ENCODE measurements at places on chromosomes 3 and 15.

DNA sequence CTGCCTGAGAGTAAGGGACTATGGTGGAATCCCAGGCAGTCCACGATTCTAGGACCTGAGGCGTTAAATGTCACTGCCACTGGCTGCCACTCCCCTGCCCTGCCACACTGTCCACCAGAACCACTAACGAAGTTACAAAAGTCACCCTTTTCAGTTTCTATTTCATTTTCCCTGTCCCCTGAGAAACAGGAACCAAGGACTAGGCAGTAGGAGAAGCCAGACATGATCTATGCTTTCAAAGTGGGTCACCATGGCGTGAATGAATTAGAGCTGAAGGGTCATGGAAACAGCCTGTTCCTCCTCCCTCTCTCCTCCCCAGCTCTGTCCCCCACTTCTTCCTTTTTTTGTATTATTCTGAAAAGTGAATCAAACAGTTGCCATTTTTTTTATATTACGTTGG is 9.1 kb upstream of the ADPRH start:
- DNase-seq: no peak

DNA sequence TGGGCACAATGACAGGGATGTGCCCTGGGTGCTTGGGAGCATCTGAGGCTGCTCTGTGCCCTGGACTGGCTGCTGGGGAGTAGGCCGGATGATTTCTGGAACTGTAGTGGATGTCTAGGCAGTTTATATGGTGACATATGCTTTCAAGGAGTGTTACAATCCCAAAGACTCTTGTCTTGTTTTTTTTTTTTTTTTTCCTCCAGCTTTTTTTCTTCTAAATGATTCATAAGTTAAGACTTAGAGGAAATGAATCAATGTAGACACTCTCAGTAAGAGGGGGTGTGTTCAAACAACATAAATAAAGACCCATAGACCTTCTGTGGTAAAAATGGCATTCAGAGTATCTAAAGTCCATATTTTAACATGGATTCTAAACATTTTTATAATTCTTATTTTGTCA is 706.1 kb upstream of the GOLIM4 start:
- no peak for DNase-seq

DNA sequence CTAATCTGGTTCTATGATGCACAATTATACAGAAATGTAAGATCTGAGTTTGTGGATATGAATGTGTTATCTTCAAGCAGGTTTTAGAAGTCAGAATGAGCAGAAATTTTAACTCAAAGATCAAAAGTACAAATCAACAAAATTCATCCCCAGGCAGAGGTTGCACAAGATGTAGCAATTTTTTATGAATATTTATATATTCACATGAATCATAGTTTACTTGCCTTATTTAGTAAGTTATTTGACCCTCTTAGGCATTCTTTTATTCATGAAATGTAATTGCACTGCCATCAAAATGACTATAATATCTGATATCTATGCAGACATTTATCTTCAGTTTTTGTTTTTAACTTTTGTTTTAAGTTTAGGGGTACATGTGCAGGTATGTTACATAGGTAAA is 103.1 kb upstream of the DAZL start:
- DNase-seq: no peak

- DNase-seq: no peak
Observed at GRCh38 chr3:186487819-186488218, 56.4 kb downstream of the CRYGS start.

- DNase-seq: no peak
Observed at GRCh38 chr3:16248556-16248955, 16.2 kb downstream of the DPH3 start.

DNA sequence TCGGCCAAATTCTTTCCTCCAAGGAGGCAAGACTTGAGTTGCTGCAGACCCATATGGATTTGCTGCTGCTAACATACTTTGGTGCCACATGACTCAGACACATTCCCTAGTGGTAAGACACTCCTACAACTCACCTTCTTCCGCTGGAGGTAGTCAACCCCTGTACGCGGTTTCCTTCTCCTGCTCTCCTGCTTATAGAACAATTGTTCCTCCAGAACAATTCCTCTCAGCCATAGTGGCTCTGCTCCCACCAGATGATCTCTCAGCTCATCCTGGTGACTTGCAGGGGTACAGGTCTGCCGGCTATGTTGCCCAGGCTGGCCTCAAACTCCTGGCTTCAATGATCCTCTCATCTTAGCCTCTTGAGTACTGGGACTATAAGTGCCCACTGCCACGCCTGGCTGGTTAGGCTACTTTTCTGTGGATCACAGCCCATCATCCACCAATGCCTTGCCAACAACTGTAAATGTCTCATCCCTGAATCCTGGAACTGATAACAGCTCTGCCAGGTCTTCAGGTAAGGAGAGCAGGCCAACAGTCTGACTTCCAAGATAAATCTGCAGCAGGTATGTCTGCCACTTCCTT is 2.4 kb upstream of the CXCR6 start:
- no peak for DNase-seq

GRCh38 chr3:17355591-17355990 is 386.8 kb downstream of the TBC1D5 start:
- DNase-seq: no peak

DNA sequence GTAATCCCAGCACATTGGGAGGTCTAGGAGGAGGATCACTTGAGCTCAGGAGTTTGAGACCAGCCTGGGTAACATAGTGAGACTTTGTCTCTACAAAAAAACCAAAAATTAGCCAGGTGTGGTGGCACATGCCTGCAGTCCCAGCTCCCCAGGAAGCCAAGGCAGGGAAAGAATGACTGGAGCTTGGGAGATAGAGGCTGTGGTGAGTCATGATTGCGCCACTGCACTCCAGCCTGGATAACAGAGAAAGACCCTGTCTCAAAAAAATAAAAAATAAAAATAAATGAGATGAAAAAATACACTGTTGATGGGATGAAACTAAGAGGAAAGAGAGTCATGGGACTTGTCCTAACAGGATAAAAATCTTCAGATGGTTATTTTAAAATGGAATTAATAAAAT is 137.6 kb downstream of the IMPG2 start:
- DNase-seq: no peak

- DNase-seq: no peak
Observed at GRCh38 chr3:138914870-138915502, 32.0 kb downstream of the FOXL2 start.

DNA sequence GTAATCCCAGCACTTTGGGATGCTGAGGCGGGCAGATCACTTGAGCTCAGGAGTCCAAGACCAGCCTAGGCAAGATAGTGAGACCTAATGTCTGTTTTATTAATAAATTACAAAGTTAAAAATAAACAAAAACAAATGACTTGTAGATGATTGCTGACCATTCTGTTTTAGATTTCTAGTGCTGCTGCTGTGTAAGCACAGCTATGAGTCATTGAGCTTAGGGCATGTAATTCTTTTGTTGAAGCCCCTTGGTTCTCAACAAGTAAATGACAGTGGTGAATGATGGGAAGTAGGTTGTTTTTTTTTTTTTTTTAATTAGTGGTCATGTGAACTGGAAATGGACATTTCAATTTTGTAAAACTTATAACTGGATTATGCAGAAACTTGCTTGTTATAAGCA is 63.3 kb downstream of the LEO1 start:
- no peak for DNase-seq

GRCh38 chr15:81907521-81907920 is 138.3 kb downstream of the MEX3B start:
- no peak for DNase-seq

GRCh38 chr15:64138331-64138941 is 13.1 kb upstream of the SNX22 start:
- DNase-seq: no peak

GRCh38 chr3:11544412-11545181 is 99.1 kb downstream of the VGLL4 start:
- DNase-seq: no peak

DNA sequence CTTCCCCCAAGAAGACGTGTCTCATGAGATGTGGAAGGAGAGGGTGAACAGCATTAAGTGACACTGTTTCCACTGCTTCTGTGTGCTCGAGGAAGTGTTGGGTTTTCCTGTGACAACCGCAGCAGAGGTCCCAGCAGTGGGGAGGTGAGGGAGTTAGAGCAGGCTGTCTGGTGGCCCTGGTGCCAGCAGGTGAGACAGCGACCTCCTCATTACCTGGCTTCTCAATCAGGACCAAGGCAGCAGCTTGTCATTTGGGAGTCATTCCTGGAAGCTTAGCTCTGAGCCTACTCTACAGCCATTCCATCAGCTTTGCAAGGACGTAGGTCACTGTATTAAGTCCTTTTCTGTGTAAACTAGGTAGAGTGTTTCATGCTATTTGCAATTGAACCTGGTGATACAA is 63.3 kb upstream of the RGMA start:
- peak; percentile 39 for DNase-seq

DNA sequence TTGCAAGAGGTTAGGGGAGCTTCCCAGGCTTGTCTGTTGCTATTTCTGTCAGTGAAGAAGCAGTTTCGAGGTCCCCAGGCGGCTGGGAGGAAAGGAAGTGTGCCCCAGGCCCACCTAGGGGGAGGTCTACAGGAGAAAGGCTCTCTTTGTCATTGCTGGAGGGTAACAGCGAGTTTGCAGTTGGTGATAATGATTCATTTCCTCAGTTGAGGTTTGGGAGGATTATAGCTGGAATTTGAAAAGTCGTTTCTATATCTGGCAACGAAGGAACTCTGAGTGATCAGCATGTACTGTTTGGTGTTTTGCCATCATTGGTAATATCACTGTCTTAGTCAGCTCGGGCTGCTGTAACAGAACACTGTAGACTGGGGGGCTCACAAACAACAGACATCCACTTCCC is 65.5 kb upstream of the UBE3A start:
- DNase-seq: no peak

GRCh38 chr15:66630801-66631351 is 65.1 kb upstream of the LCTL start:
- DNase-seq: no peak

DNA sequence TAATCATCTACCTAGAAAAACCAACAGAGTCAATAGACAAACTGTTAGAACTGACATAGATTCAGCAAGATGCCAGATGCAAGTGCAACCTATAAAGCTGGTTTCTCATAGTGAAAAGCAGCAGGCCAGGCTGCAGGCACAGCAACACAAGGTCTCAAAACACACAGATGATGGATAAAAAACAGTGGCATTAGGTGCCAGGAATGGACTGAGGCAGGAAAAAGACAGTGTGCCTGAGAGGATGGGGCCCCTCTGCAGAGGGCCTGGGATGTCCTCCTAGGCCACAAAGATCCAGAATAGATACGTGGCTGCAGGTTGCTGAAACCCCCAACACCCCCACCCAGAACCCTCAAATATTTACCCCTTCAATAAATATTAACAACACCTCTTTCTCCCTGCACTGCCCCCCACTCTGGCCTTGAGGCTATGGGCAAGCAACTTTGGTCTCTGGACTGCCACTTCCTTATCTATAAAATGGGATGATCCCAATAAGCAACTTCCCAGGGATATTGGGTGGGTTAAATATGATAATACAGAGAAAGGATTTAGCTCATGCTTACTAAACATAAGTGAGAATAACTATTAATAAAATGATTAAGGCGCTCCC is 35.2 kb upstream of the FGD5 start:
- no peak for DNase-seq

DNA sequence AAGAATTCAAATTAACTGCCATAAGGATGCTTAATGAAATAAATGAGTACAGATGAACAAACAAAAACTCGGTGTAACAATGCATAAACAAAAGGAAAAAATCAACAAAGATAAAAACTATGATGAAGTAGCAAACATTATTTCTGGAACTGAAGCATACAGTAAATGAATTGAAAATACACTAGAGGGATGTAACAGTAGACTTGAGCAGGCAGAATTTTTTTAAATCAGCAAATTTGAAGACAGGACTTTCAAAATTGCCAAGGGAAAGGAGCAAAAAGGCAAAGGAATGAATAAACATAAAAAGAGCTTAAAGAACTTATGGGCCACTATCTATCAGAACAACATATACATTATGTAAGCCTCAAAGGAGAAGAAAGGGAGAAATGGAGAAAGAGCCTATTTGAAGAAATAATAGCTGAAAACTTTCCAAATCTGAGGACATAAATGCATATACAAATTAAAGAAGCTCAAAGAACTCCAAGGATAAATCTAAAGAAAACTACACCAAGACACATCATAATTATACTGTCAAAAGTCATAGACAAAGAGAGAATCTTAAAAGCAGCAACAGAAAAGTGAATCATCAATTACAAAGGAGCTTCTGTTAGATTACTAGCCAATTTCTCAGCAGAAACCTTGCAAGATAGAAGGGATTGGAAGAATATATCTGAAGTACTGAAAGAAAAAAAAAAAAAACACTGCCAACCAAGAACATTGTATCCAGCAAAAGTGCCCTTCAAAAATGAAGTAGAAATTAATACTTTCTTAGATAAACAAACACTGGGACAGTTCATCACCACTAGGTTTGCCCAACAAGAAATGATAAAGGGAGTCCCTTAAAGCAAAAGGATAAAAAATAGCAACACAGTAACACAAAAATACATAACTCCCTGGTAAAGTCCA is 15.5 kb downstream of the TOP2B start:
- no peak for DNase-seq

DNA sequence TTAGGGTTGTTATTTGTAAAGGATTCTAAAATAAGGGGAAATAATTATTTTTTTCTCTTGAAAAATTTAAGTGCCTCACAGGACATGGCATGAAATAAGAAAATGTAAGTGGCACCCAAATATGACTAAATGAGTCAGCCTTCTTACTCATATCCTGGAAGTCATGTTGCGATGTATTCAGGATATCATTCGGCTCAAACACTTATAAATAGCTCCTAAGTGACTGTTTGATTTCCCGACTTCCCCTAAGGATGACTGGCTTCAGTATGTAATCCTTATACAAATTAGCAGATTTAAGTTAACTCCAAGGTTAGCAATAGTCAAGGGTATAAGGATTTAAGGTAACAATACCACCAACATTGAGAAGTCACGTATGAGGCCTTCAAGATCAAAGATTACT is 57.3 kb upstream of the OSTN start:
- no peak for DNase-seq

GRCh38 chr15:80920271-80920699 is 69.3 kb downstream of the MESD start:
- no peak for DNase-seq

DNA sequence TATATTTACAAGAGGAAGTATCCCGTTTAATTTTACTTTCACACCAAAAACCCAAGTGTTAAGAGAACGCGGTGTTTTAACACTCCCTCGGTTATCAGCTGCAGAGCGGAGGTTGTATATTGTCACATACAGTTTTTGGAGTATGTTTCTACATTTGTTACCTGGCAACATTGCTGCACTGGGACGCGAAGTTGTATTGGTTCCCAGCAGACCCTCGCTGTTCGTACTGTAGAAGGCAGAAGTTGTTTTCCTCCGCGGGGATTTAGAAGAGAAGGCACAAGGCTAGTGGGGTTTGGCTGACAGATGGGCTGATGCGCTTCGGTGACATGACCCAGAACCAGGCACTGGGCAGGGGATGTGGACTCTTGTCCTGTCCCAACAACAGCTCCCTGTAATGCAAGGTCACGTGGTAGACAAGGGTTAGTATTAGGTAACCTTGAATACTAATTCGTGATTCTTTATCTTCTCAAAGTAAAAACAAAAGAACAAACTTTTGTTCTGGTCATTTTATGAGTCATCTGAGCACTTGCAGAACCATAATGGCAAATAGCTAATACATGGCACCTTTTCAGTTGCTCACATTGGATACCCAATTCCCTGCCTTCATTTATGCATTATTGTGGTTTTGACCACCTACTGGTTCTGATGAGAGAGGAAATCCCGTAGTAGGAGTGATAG is 230.4 kb upstream of the BHLHE40 start:
- no peak for DNase-seq

- DNase-seq: no peak
Observed at GRCh38 chr15:95594496-95594895, 736.0 kb upstream of the NR2F2 start.

- no peak for DNase-seq
Observed at GRCh38 chr3:127684871-127685707, 12.3 kb downstream of the ABTB1 start.

GRCh38 chr3:69755795-69756194 is 16.5 kb downstream of the MITF start:
- DNase-seq: no peak

Data from stimulated activated CD8-positive, alpha-beta memory T cell treated with anti-CD3 and anti-CD28 coated beads, Interleukin-2, amount 100 ng/mL, for 1 hour (primary cell).